ENCODE measurements at places on chromosomes 5 and 9.

- DNase-seq: no peak
These were observed 70.4 kb downstream of the NFIB start for GRCh38 chr9:14243514-14244042.

- no peak for DNase-seq
These were observed 107.2 kb downstream of the PDE4D start for GRCh38 chr5:59786334-59786805.

DNA sequence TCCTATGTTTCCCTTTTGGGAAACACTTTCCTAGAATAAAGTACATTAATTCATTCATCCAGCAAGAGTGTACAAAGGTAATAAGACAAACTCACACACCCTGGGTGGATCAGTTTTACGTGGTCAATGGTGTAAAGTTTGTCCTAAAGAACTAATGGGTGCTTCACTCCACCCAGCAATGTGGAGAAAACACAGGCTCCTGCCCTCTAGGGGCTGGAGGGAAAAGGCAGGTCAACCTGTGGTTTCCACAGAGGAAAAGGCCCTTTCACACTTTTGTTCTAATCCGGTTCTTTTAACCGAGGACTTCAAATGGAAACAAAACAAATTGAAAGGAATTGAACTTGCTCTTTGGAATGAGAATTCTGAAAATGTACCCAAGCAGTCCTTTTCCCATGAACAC lies 80.9 kb upstream of the SPOCK1 start:
- DNase-seq: peak; percentile 2

- no peak for DNase-seq
These were observed 136.7 kb downstream of the FGF10 start for GRCh38 chr5:44252545-44252944.

DNA sequence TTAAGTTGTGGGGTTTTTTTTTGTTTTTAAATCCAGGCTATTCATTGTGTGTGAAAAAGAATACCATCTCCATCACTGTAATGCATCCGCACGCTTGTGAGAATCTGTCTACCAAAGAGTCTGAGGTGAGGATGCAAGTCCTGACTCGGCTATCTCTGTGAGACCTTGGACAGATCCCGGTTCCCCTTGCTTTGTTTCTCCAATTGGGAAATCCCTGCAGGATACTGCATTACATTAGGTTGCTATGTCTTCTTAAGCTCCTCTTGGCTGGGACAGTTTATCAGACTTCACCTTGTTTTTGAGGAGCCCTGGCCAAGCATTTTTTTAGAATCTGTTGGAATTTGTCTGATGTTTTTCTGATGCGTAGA lies 46.8 kb downstream of the GALNT10 start:
- no peak for DNase-seq

GRCh38 chr9:1051584-1052275 lies 1.6 kb downstream of the DMRT2 start:
- no peak for DNase-seq

- DNase-seq: no peak
These were observed 91.4 kb downstream of the ANGPTL2 start for GRCh38 chr9:127030814-127031740.

DNA sequence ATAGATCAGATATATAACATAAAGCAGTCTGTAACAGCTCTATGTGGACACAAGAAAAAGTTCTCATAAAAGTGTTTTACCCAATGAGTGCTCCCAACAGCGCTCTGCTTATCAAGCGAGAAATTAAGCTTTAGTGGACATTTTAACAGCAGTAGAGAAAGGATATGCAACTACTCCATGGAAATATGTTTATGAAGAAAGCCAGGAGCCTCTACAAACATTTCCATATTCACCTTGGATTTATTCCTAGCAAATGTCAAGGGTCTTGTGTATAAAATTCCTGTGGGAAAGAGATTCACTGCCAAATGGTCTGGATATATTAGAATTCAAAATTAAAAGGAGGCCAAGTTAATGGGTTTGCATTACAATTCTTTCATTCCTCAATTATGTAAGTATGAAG lies 66.5 kb downstream of the DTWD2 start:
- DNase-seq: no peak

- DNase-seq: no peak
These were observed 73.6 kb upstream of the ALDH1B1 start for GRCh38 chr9:38318759-38319495.

GRCh38 chr5:138697720-138698360 lies 55.4 kb upstream of the CTNNA1 start:
- DNase-seq: no peak

- DNase-seq: no peak
These were observed 10.4 kb upstream of the SHROOM1 start for GRCh38 chr5:132840896-132841295.

DNA sequence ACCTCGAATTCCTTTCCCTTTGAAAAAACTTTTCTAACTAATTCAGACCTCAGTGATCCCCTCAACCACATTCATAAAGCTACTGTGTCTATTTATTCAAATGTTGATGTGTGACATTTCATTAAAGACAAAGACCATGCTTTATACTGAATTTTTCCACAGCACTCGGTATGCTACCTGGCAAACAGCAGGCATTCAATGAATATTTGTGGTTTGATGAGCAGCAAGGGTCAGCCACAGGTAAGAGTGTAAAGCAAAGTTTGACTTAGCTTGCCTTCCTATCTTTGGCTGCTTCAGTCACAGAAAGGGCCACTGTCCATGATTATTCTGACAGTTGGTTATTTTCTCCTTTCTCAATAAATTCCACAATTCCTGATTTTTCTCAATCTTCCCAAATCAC lies 5.1 kb upstream of the CDC42SE2 start:
- DNase-seq: no peak

- peak; percentile 79 for DNase-seq
These were observed 2.8 kb downstream of the TICAM2 start for GRCh38 chr5:115599502-115599901.

GRCh38 chr5:964821-965220 lies 43.8 kb upstream of the NKD2 start:
- no peak for DNase-seq

- no peak for DNase-seq
These were observed 10.3 kb downstream of the OCLN start for GRCh38 chr5:69502767-69503488.

- no peak for DNase-seq
These were observed 8.3 kb downstream of the NOXA1 start for GRCh38 chr9:137431416-137431931.

DNA sequence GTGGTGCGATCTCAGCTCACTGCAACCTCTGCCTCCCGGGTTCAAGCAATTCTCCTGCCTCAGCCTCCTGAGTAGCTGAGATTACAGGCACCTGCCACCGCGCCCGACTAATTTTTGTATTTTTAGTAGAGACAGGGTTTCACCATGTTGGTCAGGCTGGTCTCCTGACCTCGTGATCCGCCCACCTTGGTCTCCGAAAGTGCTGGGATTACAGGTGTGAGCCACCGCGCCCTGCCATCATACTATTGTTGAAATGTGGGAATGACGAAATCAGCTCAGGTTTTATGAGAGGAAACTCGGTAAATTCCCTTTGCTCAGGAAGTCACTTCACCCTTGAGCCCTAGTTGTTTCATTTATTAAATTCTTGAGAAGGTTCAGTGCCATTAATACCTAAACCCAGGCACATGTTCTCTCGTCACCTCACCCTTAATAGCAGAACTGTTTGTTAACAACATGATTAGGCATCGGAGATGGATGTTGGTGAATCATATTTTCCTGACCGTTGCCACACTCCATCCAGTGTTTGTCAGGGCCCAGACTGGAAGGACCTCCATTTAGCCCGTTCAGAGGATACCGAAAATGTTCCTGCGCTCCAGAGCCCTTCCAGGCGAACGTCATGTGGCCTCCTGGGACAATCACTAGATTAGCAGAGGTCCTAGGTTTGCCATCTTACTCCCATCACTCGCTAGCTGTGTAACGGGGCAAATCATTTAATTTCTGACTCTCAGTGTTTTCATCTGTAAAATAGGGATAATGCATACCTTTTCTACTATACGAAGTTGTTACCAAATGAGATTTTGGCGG lies 20.0 kb upstream of the CREBRF start:
- DNase-seq: no peak

- DNase-seq: no peak
These were observed 82.1 kb downstream of the GAPVD1 start for GRCh38 chr9:125343518-125344275.

- no peak for DNase-seq
These were observed 79.5 kb upstream of the IL12B start for GRCh38 chr5:159409801-159410200.

GRCh38 chr5:53376853-53377252 lies 103.6 kb upstream of the FST start:
- DNase-seq: no peak

DNA sequence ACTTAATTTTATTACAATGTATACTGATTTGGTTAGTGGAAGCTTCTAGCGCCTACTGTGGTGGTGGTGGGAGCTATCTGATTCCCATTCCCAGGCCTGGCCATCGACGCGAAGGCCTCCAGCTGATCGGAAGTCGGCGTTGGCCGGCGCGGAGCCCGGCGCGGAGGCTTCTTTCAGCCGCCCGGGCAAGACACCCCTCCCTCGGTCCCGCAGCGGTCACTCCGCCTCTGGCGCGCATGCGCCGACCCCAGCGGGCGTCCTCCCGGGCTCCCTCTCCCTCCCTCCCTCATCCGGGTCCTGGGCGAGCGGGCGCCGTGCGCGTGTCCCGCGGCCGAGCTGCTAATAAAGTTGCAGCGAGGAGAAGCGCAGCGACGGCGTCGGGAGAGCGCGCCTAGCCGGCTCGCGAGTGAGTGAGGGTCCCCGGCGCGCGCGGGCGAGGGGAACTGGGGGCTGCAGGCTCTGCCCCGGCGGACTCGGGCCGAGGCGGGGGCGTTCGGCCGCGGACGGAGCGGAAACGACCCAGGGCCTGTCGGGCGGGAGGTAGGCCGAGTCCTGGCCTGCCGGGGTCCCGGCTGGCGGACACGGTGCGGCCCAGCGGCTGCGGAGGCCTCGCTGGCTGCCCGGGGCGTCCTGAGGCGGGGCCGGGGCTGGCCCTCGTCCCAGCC lies at the start of gene SMAD5:
Gene SMAD5, plus strand, starts transcription at position 289 of the 665 bp plus-strand sequence. CDS start 20,916 bp downstream, outside the sequence.
- peak; percentile 35 for DNase-seq

DNA sequence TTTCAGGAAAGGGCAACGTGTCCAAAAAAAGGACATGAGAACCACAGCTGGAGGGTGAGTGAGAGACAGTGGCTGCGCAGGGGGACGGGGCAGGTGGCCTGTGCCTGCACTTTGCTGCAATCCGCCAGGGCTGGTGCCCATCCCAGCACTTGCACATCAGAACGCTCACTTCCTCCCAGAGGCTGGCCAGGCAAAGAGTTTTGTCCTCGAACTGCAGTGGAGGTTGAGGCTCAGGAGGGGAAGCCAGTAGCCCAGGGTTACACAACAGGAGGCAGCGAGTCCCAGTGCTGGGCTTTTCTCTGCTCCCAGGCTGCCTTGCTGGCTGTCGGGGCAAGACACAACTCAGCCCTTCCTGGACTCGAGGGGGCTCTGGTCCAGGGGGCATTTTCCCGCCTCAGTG lies 33.1 kb downstream of the CRB2 start:
- DNase-seq: no peak

GRCh38 chr9:137411260-137411644 lies 11.7 kb downstream of the EXD3 start:
- no peak for DNase-seq

DNA sequence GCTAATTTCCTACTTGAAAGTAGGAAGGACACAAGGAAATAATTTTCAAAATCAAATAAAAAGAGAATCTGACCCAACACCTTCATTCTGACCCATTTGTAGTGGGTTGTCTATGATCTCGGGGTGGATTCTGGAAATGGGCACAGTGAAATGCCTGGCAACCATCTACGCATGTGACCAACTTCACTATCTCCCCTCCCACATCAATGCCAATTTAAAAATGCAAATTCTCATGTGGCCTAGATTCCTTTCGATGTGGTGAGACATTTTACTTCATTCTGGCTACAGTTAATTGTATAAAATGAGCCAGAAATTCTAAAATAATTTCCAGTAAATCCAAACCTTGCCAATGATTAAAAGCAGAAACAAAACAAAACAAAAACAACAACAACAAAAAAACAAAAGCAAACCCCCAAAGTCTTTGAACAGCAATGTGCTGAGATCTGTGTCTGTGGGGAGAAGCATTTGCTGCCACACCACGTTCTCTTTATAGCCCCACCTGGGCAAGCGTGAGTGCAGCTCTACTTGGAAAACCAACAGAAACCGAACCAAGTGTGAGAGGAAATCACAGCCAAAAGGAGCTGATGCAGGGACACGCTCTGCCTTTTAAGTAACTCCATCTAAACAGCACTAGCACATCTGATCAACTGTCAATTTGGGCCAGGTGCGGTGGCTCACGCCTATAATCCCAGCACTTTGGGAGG lies 59.0 kb downstream of the USP20 start:
- no peak for DNase-seq

GRCh38 chr5:122408592-122409224 lies 96.7 kb downstream of the SNCAIP start:
- DNase-seq: peak; percentile 28

Measured in AML-193 (cell line).